ENCODE measurements at places on chromosomes 2 and 18.

DNA sequence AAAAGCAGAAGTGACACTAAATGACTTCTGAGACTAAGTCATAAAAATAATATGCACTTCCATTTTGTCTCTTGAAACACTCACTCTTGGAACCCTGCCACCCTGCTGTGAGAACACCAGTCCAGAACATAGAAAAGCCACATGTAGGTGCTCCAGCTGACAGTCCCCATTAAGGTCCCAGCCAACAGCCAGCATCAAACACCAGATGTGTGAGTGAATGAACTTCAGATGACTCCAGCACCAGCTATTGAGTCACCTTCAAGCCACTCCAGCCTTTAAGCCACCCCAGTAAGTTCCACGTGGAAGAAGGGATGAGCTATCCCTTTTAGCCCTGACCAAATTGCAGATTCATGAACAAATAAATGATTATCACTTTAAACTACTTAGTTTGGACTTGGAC lies 31.5 kb upstream of the LGALSL start:
- DNase-seq = no peak

DNA sequence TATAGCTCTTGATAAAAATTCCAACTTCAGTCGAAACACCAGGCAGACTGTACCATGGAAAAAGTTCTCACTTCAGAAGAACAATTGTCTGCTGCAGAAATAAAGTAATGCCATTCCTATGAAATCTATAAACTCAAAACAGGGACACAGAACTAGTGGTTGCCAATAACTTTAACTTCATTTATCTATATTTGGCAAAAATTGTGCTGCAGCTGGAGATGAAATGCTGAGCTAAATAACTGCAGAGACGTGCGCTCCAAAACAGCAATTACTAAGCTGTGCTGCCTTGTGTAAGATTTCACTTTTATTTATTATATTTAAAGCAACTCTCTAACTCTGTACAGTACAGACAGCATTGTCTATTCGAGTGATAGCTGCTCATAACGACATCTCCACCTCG lies 540.1 kb upstream of the ID2 start:
- no peak for DNase-seq

- DNase-seq = peak; percentile 13
Observed at GRCh38 chr2:109348671-109349502, 219.9 kb downstream of the SH3RF3 start.

- no peak for DNase-seq
Observed at GRCh38 chr2:168330624-168331423, 83.4 kb upstream of the STK39 start.

- DNase-seq = no peak
Observed at GRCh38 chr18:45248240-45248903, 366.9 kb upstream of the SLC14A2 start.
